CD4-positive, alpha-beta T cell treated with Interleukin-10 for 1 hour (primary cell): ENCODE measurements at places on chromosomes 1 and 21.

- no peak for DNase-seq
Observed at GRCh38 chr1:38700077-38700470, 159.5 kb downstream of the RRAGC start.

DNA sequence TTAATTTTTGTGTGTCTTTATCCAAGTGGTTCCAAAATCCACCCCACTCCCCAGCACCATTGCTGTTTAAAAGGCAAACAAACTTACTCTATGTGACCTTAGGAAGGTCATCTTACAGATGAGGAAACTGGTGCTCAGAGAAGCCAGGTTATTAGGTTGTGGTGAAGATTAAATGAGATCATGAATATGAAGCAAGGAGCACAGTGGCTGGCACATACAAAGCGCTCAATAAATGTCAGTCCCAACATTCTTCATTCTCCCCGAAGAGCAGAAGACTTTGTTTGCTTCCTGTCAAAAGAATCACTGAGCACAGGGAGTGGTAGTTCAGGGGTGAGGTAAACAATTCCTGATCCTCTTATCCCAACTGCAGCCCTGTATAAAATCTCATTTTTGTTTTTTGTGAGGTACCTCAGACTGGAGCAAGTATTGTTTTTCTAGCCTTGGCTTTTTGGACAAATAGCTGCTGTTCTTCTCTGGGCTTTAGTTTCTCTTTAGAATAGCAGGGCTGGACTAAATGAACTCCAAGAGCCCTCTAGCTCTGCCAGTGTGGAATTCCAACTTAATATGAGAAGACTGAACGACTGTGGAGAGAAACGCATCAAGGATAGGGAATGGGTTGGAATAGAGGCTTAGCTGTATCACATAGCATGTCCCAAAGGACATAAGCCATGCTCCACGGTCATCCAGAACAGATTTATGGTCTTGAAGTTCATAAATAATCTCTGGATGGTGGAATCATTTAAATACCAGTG is 455.3 kb upstream of the USP24 start:
- no peak for DNase-seq

DNA sequence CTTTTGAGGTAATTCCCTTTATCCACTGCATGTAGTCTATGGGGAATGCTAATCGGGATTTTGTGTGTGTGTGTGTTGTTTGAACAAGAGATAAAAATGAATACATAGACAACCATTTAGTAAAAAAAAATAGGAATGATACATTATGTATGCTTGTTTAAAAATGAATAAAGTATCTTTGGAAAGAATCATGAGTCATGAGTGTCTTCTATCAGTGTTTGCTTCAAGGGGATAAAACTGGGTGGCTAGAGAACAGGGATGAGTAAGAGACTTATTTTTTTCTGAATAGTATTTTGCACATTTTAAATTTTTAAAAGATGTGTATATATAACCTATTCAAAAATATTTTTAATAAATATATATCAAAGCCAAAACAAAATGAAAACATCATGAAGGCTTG is 839.4 kb upstream of the ADGRL4 start:
- no peak for DNase-seq

GRCh38 chr1:33316601-33317000 is 4.3 kb downstream of the A3GALT2 start:
- DNase-seq: no peak

- peak; percentile 83 for DNase-seq
Observed at GRCh38 chr1:89670163-89670562, 37.2 kb downstream of the LRRC8C start.

- peak; percentile 81 for DNase-seq
Observed at GRCh38 chr1:161486806-161487741, 18.2 kb upstream of the FCGR2A start.

- DNase-seq: no peak
Observed at GRCh38 chr1:169003864-169004516, 102.5 kb upstream of the ATP1B1 start.
